ENCODE measurements at places on chromosomes 1 and 21.

GRCh38 chr1:69878338-69878737 is 310.6 kb downstream of the LRRC7 start:
- no peak for DNase-seq

GRCh38 chr1:77620273-77620672 is 62.2 kb downstream of the ZZZ3 start:
- DNase-seq: no peak

DNA sequence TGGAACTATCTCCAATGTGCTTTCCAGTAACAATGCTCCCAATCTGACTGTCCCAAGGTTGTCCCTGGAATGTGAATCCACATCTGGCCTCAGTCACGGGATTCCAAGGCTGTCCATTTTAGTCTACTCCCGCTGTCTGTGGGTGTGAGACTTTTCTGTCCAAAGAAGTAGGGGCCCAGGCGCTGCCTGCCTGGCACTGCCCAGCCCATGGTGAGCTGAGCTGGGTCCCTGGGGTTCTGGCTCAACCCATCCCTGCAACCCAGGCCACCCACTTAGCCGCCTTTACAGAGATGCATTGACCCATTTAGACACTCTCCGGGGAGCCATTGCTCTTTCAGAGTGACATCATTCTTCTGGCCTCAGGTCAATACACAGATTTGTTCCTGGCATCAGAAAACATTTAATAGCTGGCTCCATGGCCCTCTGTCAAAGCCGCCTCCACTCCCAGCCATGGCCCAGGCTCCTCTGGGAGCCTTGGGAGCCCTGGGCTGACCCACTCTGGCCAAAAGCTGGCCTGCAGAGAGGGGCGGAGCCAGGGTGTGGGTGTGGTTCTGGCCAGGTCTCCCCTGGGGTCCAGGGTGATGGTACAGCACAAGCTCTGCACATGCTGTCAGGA is 47.2 kb upstream of the PAX7 start:
- no peak for DNase-seq

GRCh38 chr1:230641900-230642262 is 400 bp upstream of the COG2 start:
- DNase-seq: no peak

DNA sequence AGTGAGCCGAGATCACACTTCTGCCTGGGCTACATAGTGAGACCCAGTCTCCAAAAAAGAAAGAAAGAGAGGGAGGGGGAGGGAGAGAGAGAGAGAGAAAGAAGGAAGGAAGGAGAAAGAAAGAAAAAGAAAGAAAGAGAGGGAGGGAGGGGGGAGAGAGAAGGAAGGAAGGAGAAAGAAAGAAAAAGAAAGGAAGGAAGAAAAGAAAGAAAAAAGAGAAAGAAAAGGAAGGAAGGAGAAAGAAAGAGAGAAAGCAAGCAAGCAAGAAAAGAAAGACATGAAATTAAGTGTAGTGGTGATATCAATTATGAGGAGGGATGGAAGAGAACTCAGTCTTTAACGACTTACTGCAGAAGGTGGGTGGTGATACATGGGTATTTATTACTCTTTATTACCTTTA is 38.5 kb downstream of the CA6 start:
- DNase-seq: no peak

DNA sequence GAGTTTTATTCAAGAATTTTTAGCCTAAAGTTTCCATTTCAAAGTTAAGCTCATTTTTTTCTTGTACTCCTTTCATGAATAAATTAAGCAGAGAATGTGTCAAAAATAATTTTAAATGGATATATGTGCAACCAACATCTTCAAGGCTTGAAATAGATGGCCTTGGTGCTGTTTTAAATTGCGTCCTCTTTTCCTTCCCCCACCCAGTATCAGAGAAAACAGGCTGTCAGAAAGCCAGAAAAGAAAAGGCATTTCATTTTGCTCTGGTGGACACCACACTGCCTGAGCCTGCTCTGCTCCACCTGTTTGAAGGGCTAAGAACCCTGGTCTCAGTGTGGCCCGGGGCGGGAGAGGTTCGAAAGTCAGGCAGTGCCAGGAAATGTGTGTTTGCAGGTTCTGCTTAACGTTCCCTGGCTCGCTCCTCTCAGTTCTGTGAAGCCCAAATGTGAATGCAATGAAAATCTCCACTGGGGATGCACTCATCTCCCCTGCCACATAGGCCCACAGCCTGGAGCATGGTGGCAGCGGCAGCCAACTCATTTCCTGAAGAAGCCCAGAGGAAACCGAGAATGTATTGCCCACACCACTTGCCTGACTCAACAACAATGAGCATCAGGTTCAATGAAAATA is 134.4 kb downstream of the SDCCAG8 start:
- no peak for DNase-seq

DNA sequence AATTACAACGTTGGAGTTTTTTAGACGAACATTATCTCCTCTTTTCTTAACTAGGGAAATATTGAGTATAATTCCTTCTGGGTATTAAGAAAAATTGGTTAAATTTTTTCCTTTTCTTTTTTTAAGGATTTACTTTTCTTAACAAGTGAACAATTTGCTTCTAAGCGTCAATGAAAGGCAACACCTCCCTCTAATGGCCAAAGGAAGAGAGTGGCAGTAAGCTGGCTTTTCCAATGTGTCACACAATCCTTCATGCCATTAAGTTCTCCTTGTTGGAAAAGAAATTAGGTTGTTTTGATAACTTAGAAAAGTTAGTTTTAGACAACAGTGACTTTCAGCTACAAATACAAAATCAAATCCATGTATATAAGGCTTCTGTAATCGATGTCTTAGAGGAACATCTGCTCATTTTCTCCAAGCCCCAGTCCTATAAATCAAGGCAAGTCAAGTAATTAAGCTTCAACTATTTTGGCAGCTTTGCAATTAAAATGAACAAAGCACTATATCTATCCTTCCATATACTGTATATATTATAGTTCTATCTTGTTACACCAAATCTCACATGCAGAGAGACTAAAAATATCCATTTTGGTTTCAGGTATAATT is 62.8 kb downstream of the EDEM3 start:
- DNase-seq: peak; percentile 11

- no peak for DNase-seq
Observed at GRCh38 chr1:113893267-113893666, 5.9 kb upstream of the BCL2L15 start.

- DNase-seq: no peak
Observed at GRCh38 chr1:17196496-17197185, 8.3 kb upstream of the PADI1 start.

DNA sequence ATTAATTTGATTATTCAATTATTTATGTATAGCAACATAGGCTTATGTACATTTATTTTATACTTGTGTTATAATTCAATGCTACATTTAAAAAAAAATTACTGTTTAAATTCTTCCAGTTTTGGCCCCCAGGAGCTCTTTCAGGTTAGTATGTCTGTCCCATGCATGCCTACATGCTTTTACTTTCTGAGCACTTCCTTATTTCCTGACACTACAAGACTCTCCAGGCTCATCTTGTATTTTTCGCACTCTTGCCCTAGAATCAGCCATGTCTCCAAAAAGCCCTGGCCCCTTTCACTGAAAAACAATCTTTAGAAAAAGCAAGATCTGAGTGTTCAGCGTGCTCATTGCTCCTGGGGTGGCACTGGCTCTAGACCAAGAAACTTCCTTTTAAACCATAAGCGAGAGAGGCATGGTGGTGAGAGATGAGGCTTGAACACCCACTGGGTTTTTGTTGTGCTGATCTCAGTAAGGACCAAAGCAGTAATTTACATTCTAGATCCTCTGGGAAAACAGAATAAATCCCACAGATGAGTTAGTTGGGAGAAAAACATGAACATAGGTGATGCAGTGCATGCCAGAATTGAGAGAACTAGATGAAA is 95.0 kb downstream of the SLC30A10 start:
- no peak for DNase-seq

DNA sequence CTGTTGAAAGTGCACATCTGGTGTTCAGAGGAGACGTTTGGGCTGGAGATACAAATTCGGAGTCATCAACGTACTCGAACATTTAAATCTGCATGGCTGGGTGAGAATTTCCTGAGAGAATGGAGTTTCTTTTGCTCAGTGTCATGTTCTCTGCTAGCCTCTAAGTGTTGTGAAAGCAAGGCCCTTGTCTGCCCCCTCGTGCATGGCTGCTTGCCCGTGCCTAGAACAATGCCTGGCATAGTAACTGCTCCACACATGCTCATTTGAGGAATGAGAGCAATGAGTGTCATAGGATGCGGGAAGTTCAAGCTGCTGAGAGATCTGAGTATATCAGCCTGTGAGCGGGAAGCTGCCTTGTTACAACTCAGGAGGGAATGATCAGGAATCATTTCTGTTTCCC is 171.1 kb upstream of the CSF3R start:
- DNase-seq: no peak

- no peak for DNase-seq
Observed at GRCh38 chr1:61742620-61743430, 545 bp downstream of the PATJ start.

DNA sequence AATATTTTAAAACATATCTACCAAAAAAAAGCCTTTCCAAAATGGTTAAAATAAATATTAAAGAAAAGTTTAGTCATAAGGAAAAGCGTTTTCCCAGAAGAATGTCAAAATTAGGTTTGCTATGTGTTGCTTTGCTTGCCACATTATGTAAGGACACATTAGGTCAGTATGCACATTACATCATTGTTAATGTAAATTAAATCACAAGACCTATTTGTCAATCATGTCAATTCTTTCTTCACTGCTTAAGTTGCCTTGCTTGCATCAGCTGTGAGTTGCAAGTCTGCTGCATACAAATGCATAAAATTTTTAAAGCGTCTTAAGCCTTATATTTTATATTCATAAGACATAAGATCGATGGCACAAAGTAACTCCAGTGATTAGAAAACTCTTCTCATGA is 448.9 kb downstream of the PCP4 start:
- DNase-seq: no peak

- DNase-seq: no peak
Observed at GRCh38 chr1:10765734-10766478, 30.5 kb downstream of the CASZ1 start.

- no peak for DNase-seq
Observed at GRCh38 chr1:110339407-110340206, 430 bp downstream of the RBM15 start.

GRCh38 chr1:158019171-158019868 is 25.9 kb downstream of the KIRREL1 start:
- DNase-seq: no peak

- DNase-seq: no peak
Observed at GRCh38 chr1:202104073-202104472, 18.6 kb upstream of the GPR37L1 start.

DNA sequence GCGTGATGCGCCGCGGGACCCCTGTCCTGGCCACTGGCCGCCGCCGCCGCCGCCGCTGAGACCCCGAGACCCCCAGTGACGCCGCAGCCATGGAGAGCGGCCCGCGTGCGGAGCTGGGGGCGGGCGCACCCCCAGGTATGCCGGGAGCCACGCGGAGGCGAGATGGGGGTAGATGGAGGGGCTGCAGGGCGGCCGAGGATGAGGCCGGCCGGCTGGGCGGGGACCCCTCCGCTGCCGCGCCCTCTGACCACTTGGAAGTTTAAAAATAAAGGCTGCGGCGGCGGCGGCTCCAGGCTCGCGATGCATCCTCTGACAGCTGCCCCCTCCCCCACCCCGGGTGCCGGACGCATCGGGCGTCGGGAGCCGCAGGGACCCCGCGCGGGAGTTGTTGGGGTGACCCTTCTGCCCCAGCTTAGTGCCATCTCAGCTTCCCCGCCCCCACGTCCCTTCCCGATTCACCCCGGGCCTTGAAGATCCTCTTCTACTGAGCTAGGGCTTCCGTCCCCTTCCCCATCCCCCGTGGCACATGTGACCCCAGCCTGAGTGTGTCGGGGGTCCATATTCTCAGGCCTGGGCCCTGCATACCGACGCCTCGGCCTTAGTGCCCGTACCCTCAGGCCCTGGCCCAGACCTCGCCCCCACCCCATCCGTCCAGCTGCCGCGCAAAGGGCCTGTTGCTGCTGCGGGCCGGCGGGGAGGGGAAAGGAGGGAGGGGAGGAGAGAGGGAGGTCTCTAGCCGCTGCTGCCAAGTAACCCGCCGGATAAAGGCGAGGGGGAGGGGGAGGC is 562 bp downstream of the MAP7D1 start:
- no peak for DNase-seq

- no peak for DNase-seq
Observed at GRCh38 chr21:15222707-15223106, 157.9 kb upstream of the NRIP1 start.

DNA sequence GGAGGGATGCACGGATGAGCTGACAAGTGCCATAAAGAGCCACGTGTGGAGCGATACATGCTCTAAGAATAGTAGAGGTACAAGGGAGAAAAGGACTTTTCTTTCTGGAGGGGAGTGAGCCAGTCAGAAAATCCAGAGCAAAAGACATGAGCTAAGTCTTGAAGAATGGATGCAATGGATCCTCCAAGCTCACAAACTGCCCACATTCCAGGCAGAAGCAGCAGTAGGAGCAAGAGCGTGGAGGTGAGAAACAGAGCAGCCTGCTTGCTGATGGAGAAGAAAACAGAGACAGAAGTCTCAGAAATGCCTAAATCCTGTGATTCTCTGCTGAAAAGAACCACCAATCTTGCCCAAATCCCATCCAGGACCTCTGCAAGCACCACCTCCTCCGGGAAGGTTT is 78.2 kb upstream of the RALGPS2 start:
- no peak for DNase-seq

- DNase-seq: no peak
Observed at GRCh38 chr1:167104256-167104633, 10.4 kb downstream of the STYXL2 start.

DNA sequence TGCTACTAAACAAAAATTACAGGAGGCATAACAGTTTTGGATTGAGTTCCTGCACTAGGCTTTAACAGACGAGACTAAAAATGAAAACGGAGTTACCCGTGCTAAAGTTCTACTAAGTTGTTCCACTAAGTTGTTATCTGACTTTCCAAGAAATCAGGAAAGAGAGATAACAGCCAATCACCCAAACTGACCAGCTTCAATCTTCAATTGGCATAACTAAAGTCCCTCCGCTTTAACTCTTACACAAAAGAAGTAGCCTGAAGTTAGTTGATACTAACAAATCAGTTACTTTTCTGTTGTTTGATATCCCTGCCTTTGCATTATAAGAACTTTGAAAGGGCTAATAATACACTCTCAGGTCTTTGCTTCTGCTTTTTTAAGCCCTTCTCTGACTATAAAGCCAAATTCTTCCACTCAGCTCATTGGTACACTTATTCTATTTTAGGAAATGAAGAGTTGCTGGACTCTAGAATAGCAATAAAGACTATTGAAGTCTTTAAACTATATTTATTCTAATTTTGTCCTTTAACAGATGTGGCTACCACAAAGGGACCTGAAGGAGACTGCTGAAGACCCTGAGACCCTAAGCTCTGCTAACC is 61.3 kb downstream of the TESK2 start:
- DNase-seq: no peak

- no peak for DNase-seq
Observed at GRCh38 chr1:66050123-66050522, 257.4 kb downstream of the PDE4B start.

Measured in DMS 273 treated with DMSO at 0.1 percent for 48 hours (cell line).